ENCODE measurements at places on chromosomes 4 and X.

GRCh38 chr4:107856901-107857300 lies 32.2 kb downstream of the SGMS2 start:
- DNase-seq: no peak

DNA sequence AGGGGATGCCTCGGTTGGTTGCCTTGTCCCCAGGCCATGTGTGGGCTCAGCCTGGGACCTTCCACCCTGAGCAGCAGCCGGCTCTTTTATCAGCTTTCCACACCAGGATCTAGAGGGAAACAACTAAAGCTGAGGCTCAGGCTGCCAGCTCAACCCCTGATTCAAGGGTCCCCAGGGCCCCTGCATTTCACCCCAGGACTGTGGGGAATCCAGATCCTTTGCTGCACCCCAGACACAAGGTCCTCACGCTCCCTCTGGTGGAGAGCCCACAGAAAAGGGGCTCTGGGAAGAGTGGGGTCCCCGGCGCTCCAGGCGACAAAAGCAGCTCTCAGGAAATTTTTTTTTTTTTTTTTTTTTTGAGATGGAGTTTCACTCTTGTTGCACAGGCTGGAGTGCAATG lies 64.3 kb downstream of the ZFYVE28 start:
- DNase-seq: no peak

- DNase-seq: no peak
These were observed 149.4 kb downstream of the FAT4 start for GRCh38 chr4:125464146-125464545.

DNA sequence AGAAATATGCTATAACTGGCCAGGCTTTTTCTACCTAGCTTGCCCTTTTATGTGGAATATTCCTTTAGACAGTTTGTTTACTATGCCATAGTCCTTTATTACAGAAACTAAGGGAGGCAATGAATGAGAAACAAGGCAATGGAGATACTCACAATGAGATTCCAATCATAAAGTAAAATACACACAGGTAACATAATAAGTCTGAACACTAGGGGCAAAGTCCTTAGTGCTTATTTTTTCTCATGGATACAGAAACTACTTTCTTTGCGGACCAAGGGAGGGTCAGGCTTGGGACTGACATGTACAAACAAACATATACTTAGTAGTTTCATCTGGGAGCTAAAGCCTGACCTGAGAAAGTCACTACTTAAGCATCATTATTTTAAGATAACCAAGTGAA lies 16.0 kb upstream of the UGT8 start:
- no peak for DNase-seq

GRCh38 chr4:74055096-74055495 lies 16.6 kb upstream of the CXCL3 start:
- no peak for DNase-seq

DNA sequence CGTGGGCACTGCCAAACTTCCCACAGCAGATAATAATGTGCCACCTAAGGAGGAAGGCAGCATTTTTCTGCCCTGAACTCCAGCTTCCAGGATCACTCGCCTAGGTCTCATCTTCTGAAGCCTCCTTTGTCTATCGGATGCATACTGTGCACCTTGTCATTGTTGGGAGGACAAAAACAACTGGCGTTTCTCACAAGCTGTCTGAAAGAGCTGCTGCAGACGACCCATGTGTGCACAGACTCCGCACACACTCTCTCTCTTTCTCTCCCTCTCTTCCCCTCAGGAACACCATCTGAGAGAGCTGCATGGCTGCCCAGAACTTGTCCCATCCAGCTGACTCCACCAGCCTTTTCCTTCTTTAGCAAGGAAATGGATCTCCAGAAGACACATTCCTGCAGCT lies 83.0 kb downstream of the MAML3 start:
- DNase-seq: no peak

GRCh38 chrX:153600032-153600373 lies 1.1 kb upstream of the CCNQ start:
- DNase-seq: peak; percentile 23

GRCh38 chr4:24226667-24227066 lies 336.8 kb upstream of the PPARGC1A start:
- DNase-seq: no peak

- no peak for DNase-seq
These were observed 139.1 kb downstream of the COL4A6 start for GRCh38 chrX:108299101-108299591.

- DNase-seq: no peak
These were observed 598.4 kb upstream of the FAM241A start for GRCh38 chr4:111546881-111547280.

DNA sequence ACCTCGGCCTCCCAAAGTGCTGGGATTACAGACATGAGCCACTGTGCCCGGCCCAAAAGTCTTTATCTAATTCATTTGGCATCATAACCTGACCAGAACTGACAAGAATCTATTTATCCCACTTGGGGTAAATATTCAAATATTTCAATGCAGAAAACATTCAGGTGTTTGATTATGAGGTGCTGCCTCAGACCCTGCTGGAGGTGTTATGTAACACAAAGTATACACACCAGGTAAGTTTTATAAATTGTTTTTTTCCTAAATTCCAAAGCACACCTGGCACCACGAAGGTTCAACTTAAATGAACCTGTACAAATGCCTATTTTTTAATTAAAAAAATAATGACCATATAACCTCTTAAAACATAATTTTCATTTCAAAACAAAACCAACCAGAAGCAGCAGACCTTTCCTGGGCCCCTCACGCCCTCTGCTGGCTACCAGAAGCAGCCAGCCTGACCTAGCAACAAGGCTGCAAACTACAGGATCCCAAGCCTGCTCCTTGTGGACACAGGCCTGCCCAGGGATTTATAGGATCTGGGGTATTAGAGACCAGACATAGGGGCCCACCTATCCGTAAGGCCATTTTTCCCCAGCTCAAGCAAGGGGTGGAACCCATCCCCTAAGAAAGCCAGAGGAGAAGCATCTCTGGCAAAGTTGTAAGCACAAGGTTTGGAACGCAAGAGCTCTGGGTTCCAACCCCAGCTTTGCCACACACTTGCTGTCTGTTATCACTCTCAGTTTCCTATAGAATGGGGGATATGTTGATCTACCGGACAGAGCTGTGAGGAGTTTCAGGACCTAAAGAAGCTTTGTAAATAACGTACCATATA lies 11.7 kb downstream of the OTUD5 start:
- peak; percentile 75 for DNase-seq

DNA sequence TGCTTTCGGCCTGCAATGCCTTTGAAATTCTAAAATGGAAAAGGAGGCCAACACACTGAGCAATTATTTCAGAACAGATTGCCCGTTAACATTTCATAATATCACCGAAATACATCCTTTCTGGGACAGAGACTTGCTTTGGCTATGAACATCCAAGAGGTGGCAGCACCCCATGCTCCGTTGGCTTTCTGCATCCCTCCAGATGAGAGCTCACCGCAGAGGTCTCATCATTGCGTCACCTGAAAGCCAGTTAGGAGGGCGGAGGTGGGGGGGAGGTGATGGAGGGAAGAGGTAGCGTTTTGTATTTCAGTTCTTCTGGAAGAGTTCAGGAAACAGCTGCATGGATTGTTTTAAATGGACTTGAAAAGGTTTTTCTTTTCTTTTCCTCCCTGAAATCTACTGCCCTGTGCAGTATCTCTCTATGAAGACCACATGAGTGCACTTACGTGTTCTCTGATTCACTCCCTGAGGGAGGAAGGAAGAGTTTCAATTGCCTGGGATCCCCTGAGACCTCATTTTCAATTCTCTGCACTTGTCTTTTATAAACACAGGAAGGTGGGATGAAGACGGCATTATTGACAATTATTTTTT lies 166.8 kb upstream of the PGRMC2 start:
- DNase-seq: peak; percentile 76

GRCh38 chr4:118346495-118346894 lies 6.3 kb downstream of the PRSS12 start:
- no peak for DNase-seq

DNA sequence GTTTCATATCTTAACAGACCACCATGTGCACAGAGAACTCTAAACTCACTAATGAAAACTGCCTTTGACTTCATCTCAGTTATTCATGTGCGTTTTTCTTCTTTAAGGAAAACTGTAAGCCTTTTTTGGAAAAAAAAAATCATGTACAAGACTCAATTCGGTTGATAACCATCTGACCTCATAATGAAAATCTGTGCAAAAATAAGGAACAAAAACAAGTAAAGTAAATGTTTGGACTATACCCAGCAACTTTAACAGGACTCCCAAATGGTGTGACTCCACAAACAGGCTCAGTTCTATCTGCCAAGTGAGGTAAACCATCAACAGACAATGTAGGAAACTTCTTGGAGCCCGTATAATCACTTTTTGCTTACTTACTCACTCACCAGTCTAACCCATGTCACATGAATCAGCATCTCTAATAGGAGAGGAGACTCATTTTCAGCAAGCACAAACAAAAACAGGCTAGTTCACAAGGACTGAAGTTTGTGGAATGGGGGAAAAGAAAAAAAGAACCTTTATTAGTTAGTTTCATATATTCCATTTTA lies 9.3 kb downstream of the APOO start:
- no peak for DNase-seq

DNA sequence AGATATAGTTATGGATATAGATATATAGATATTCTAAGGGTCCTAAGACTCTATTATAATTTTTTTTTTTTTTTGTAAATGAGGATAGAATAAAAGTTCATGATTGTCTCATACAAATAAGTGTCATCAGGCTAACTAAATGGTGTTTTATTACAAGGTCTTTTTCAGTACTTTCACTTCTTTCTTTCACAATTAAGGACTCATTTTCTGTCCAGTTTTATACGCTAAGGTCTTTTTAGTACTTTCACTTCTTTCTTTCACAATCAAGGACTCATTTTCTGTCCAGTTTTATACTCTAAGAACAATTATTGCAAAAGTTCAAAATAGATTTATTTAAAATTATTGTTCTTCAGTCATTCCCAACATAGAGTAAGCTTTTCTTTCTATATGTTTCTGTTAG lies 32.7 kb downstream of the RUFY3 start:
- no peak for DNase-seq

- no peak for DNase-seq
These were observed 572.7 kb upstream of the TENM3 start for GRCh38 chr4:181670506-181670905.

DNA sequence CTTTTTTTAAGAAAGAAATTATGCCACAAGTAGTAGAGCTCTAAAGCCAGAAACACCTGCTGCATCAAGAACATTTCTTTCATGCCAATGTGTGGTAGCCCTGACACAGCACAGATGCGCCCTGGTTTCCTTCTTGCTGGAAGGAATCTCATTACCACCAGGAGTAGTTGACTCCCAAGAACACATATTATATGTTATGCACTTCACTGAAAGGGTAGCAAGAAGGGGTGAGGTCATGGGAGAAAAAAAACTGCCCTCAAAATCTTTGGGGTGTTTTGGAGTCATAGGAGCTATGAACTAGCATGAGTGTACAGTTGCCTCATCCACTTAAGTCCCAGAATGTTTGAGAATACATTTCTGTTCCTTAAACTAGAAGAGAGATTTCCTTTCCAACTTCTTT lies 185.8 kb upstream of the C1QTNF7 start:
- no peak for DNase-seq

GRCh38 chr4:138835832-138836533 lies 179.6 kb upstream of the NOCT start:
- no peak for DNase-seq
